Activated CD8-positive, alpha-beta T cell treated with anti-CD3 and anti-CD28 coated beads for 36 hours (primary cell): ENCODE measurements at places on chromosomes 5 and 9. TPM values are rescaled to one million over a fixed set of nuclear protein-coding genes. Genes with fewer than 3 reads are reported as not detected.

TAF11L14 gene
- total RNA-seq: not detected

NUDT12 gene
- total RNA-seq: 2.7 TPM

GRCh38 chr5:44945743-44946142, 137.0 kb downstream of the MRPS30 start:
- no peak for DNase-seq

DNA sequence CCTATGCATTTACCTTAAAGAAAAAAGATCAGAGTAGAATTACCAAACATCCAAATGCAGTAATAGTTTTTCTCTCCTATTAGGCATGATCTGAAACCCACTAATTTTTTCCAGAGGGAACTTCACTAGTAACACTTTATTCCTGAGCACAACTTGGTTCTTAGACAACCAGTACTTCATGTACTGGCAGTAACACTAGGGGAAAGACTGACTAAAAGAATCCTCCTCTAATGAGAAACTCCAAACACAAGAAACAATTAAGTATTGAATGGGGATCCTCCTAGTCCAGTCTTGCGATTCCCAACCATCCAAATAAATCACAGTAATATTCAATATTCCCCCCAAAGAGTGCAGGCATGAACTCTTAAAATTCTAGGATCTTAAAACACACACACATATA, 48.9 kb downstream of the ZNF608 start:
- no peak for DNase-seq

PCDHA9 gene
- not detected for total RNA-seq

COL15A1 gene
- not detected for total RNA-seq

DNA sequence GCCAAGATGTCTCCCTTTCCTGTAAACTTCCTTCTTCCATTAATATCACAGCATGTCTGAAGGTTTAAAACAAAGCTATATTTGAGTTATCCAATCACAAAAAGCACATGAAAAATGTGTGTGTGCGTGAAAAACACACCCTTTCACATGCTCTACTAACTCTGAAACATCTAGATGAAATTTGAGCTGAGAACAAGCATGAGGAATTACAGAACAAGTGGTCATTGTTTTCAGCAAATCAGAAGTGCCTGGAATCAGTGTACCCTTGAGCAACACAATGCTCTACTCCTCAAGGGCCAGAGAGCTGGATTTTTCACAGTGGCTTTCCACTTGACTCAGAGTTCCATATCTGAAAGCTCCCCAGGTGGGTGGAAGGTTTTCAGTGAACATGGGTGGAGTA, 255.9 kb downstream of the PSAT1 start:
- no peak for DNase-seq

INSL4 gene
- not detected for total RNA-seq

GRCh38 chr9:71326360-71326759, 204.9 kb upstream of the TRPM3 start:
- no peak for DNase-seq

DNA sequence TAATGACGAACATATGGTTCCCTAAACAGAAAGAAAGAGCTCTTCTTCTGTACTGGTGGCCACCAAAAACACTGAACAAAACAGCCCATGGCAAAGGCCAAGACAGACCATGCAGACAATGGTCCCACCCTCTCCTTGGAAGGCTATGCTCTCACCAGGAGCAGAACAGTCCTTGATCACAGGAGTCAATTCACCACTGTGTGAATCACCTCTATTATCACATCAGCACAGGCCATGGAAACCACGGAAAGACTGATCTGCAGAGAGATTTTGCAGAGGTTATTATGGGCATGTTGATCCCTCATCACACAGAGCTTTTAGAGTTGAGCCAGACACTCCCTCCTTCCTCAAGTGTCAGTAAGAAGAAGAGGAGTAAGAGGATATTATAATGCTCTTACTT, 134.0 kb upstream of the RASEF start:
- no peak for DNase-seq

- DNase-seq: no peak
Measured at GRCh38 chr9:2291980-2292704, 277.0 kb downstream of the SMARCA2 start.

- no peak for DNase-seq
Measured at GRCh38 chr5:147773587-147773986, 8.9 kb downstream of the JAKMIP2 start.

- DNase-seq: peak; percentile 18
Measured at GRCh38 chr5:110441035-110441434, 285.4 kb downstream of the TMEM232 start.

GRCh38 chr9:17005056-17005823, 129.6 kb upstream of the CNTLN start:
- DNase-seq: no peak

DNA sequence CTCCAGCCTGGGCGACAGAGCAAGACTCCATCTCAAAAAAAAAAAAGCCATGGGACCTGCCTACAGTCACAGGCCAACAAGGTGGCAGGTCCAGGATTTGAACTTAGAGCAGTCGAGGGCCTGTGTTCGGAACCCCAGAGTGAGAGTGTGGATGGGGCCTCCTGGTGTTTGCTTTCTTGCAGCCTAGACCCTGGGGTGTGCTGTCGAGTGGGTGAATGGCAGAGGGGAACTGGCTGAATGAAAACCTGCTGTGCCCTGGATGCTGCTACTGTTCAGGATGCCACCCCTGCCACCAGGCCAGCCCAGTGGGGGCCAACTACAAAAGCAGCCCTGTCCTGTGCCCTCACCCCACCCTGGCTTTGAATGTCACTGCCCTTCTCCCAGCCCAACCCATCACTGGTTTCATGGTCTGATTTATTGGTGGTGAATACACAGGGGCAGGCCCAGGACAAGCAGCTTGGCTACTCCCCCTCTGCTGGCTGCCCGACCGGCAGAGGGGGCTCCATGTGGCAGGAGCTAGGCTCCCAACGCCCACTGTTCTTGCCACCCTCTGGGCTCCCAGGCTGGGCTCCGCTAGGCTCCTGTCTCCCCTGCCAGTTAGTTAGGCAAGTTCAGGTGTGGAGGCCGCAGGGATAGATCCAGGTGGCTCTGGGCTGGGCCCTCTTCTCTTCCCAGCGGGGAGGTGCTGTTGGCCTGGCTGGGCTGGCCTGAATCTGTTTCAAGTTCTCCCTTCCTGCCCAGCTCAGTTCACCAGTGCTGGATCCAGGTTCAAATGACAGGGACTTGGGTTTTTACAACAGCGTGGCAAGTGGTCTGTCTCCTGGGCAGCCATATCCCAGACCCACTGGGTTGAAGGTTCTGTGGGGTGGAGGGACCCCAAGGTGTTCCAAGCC, 12.2 kb downstream of the FPGS start:
- DNase-seq: no peak

- DNase-seq: peak; percentile 54
Measured at GRCh38 chr5:38420691-38421390, 135.6 kb downstream of the LIFR start.
